Renal cortical epithelial cell (primary cell): ENCODE measurements at places on chromosomes 3 and 15. TPM values are rescaled to one million over a fixed set of nuclear protein-coding genes. Genes with fewer than 3 reads are reported as not detected.

DNA sequence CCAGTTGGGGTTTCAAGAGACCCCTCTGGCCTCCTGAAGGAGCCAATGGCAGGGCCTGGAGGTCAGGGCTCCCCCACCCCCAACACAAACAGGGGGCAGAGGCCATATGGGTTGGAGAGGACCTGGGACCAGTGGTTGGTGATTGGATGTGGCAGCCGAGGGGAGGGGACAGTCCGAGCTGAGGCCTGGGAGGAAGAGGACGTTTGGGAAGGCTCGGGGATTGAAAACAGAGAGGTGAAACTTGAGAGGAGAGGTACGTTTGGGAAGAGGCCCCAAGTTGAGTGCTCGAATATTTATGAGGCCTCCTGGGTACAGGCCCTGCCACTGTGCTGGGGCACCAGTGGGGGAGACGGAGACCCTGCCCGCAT is 53.7 kb downstream of the DNAJB8 start:
- no peak for DNase-seq

- DNase-seq: no peak
These were observed 7.9 kb downstream of the CCR4 start for GRCh38 chr3:32959371-32959770.

GRCh38 chr3:76827701-76828226 is 212.1 kb upstream of the ROBO2 start:
- peak; percentile 66 for DNase-seq

GRCh38 chr3:3305841-3306240 is 126.3 kb upstream of the CRBN start:
- DNase-seq: peak; percentile 74

DNA sequence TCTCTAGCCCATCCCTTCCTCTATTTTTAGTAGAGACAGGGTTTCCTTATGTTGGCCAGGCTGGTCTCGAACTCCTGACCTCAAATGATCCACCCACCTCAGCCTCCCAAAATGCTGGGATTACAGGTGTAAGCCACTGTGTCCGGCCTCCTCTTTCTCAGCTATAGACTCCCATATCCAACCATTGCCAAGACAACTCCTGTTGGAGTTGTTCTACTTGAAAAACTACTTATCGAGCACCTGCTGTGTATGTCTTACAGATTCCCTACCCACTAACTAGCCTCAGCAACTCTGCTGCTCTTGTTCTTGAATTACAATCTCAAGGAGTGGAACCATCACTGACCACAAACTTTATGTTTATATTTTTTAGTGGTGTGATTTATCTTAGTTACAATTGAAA is 186.6 kb downstream of the SLC9A9 start:
- DNase-seq: no peak

DNA sequence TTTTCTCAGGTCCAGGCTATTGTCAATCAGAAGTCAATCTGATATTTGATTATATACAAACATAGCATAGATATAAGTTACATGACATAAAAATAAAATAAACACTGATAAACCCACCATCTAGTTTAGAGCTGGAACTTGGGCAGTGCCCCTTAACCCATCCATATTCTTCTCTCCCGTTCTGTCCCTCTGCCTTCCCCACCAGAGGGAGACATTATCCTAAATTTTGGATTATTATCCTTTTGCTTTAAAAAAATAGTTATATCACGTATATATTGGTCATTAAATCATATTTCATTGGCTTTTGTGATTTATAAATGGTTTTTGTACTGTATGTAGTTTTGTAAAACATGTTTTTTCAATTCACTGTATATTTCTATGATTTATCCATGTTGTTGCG is 107.9 kb downstream of the GMPS start:
- DNase-seq: no peak

DNA sequence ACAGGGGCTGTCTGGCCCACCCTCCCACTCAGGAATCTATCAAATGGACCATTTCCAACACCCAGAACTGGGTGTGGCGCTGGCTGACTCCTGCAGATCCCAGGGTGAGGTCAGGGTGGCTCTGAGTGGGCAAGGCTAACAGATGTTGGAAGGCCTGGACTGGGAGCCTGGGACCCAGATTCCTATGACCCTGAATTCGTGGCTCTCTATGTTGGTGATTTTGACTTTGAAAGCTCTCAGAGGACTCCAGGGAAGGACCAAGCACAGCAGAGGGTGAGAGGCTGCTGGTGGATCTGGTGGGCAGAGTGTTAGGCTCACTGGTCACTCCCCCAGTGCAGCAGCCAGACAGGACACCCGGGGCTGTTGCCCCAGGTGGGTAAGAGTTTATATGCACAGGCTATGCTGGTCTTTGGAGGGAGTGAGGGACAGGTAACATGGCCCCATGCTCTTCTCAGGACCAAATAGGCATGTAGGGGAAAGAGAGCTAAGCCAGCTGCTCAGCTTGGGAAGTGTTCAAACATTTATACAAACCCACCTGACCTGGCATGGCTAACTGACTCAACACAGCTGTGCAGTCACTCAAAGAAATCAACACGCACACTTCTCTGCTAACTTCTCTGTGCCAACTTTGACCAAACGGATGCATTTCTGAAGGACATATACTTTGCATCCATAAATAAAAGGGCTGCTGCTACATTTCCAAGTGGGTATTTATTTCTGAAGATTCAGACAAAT is 62.6 kb upstream of the RAB6B start:
- no peak for DNase-seq

GRCh38 chr3:78888635-78889034 is 879.2 kb downstream of the ROBO1 start:
- DNase-seq: no peak

DNA sequence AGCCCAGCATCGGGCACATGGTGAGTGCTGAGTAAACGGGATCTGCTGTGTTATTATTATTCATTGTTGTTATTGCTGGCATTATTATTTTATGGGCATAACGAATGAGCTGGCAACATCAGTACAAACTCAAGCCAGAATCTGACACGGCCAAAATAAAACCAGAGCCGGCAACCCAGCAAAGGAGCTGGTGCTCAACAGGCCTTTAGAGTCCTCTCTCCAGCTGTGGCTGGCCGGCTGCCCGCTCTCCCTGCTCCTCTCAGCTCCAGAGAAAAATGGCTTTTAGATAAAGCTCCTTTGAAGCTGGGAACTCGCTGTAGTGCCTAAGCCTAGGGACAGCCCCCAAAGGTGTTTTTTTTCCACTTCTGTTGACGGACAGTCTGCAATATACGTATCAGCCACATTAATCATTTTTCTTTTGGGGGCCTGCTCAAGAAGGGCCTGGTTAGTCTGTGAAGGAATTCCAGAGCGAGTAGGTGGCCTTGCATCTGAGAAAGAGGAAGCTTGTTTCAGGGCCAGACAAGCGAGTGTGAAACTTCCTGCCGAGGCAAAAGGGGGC is 193.9 kb upstream of the UBE2E1 start:
- DNase-seq: no peak

DNA sequence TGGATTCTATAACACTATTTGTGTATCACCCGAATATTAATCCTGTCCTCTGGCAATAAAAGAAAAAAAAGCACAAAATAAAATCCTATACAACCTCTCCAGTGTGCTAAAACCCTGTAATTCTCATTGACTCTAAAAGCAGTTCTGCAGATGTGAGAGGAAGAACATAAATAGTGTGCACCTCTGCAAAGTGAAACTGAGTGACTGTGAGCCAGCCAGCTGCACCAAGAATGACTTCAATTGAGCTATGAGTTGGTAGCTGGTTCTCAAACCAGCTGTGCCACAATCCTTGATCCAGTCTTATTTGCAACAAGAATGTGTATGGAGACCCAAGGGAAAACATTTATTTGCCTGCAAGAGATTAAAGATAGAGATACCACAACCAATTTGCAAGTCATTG is 31.2 kb upstream of the COL8A1 start:
- DNase-seq: no peak

GRCh38 chr3:153919773-153920172 is 201.4 kb upstream of the ARHGEF26 start:
- DNase-seq: no peak

DNA sequence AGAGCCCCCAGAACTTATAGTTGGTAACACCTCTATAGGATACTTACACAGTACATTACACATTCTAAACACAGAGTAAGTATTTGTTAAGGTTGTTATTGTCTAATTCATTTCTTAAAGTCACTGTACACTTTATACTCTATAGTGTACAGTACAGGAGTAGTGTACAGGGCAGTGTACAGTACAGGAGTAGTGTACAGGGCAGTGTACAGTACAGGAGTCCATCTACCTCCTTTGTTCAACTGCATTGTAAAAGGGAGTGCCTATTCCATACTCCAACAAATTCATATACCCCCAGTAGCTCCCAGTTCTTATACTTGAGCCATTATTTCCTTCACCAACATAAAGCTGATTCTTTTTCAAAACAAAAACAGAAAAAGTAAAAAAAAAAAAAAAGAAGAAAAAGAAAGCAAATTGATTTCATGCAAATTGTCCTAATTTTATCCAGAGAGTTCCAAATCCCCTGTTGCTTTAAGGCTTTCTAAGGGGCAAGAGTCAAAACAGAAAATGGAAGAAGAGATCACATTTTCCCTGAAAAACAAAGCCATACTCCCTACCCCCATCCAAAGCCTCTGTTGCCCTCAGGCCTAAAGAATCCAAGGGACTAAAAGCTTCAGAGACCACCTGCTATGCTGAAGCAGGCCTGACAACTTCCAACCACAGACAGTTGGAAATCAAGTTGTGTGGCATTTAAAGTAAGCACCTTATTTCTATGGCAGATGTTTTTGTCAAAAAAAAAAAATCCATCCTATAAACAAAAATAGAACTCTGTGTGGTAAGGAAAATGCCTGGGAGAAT is 125.6 kb downstream of the PLCH1 start:
- no peak for DNase-seq

GRCh38 chr3:31925271-31925630 is 55.8 kb downstream of the OSBPL10 start:
- DNase-seq: no peak

- DNase-seq: no peak
These were observed 85.6 kb downstream of the PTPRG start for GRCh38 chr3:61646851-61647525.

- peak; percentile 92 for DNase-seq
These were observed 254.9 kb upstream of the TBL1XR1 start for GRCh38 chr3:177451864-177452830.

- no peak for DNase-seq
These were observed 198.3 kb downstream of the UBE3A start for GRCh38 chr15:25240461-25241021.

DNA sequence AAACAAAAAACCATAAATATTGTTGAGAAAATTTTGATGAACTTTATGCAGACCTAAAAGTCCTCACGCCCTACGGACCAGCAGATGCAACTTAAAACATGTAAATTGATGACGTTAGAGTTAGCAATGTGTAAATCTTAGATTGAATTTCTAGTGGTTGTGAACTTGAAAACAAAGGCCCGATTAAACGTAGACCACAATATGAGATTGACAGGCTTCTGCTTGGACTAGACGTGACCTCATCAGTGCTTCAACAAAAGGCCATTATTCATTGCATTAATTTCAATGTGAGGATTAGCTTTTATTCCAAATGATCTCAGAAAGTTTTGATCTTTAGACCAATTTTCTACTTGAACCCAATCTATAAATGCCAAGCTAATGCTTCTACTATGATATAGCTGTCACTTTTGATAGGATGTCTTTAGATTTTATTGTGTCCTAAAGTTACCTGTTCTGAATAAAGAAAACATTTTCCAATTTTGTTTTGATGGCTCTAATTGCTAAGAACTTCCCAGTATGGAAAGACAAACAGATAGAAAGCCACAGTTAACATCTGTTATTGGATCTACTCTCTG is 55.4 kb upstream of the SPPL2A start:
- no peak for DNase-seq

DNA sequence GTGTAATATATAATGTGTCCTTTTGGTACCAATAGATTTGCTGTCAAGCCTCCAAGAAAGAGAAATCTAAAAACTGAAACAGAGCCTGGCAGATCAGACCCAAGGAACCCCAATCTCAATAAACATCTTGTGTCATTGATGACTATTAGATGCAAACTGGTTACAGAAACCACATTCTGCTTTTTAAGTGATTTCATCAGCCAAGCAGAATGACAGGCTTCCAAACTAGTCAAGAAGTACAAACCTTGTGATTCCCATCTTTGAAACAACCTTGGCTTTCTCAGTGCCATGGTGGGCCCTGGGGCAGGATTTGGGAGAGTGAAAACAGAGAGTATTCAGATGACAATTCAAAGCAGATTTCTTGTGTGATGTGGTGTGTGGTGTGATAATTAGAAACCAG is 45.6 kb upstream of the STRIT1 start:
- DNase-seq: no peak

The FAM81A gene
- total RNA-seq: 0.52 and 1.4 TPM in 2 replicates

The GOLGA8Q gene
- 1.4 TPM in 1 of 2 replicates, not detected in the other for total RNA-seq

The SEMA6D gene
- 1.2 and 7.1 TPM in 2 replicates for total RNA-seq

The CHRM5 gene
- 0.05 TPM in 1 of 2 replicates, not detected in the other for total RNA-seq

The AHSG gene
- total RNA-seq: not detected in 2 replicates

The FOXB1 gene
- total RNA-seq: not detected in 2 replicates
